ENCODE measurements at places on chromosomes 11 and 22.

DNA sequence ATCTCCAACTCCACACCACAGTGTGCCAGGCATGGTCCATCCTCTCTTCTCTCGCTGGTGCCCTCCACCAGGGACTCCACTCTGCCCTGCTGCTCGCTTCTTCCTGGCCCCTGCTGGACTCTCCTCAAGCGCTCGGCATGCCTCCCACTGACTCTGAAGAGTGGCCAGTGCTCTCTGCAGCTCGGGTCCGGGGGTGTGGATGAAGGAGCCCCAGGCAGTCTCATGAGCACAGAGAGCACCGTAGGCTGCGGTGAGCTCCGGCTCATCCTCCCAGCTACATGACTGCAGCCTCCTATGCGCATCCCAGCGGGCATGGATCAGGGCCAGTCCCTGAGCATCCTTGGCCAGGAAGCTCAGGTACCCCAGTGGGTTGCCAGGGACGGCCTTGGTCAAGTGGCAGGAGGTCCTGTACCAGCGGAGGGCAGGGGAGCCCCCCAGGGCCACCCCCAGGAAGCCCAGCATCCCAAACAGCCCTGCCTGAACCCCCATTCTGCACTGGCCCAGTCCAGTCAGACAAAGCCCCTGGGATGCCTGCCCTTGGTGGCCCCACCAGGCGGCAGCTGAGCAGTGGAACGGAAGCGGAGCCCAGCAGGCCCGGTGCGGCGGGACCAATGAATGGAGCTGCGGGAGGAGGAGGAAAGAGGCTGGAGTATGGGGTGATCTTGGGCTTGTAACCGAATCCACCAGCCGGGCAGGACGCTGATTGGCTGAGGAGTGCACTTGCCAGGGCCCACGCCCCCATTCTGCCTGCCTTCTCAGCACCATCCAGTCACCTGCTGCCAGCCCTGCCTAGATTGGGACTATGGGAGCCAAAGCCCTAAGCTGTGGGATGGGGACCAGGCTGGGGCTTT lies at the start of gene PLA2G3:
PLA2G3 (minus strand) TSS at position 643 of the 851 bp plus-strand sequence; CDS start at position 489, 154 bp downstream.
- no peak for DNase-seq

DNA sequence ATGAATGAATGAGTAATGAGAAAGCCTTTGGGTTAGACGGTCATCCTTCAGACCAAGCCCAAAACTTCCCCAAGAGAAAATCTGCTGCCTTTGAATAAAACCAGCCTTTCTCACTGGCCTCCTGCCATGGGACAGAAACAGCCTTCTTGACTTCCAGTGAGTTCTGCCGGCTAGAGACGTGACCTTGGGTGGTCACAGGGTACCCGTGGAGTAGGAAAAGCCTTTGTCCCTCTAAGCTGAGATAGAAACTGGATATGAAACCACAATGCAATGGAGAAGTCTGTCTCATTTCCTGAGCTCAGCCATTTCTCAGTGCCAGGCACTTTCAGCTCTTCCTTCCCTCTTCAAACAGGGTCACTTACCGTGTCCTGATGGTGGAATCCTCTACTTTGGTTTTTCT lies 21.2 kb upstream of the YWHAH start:
- DNase-seq = peak; percentile 75

GRCh38 chr11:31110830-31111229 lies 258.7 kb downstream of the DCDC1 start:
- DNase-seq = no peak

DNA sequence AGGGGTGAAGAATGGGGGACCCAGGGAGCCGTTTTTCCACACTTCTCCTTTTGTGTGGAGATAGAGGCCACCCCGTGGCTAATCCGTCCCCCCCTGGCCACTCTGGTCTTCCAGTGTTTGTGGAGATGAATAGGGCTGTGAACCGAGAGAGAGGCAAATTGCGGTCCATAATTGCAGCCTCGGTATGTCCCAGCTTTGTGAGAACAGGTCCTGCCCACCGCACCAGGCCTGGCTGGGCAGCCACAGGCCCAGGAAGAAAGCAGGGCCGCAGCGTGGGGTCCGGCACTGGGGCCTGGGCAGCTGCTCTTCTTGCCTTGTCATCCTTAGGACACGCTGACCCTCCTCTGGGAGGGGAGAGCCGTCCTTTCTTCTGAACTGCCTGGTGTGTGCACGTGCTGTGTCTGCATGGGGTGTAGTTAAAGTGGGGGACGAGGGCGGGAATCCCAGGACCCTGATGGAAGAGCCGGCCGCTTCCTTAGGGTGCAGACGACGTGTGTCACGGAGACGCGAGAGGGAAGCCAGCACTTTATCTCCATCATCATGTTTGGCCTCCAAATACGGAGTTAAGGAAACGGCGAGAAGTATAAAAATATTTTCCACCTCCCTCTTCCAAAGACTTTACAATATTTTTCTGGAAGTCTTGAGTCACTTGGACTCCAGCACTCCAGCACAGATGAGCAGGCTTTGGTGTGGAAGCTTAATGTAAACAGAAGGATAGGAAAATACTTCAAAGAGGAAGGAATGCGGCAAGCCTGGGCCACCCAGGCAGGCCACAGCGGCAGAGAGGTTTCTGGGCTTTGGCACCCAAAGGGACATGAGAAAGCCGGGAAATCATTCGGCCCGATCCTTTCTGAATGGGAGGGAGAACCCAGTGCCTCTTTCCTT lies 1248.4 kb downstream of the BRD1 start:
- DNase-seq = no peak

- DNase-seq = no peak
These were observed 69.0 kb upstream of the CRTAM start for GRCh38 chr11:122769126-122769780.

DNA sequence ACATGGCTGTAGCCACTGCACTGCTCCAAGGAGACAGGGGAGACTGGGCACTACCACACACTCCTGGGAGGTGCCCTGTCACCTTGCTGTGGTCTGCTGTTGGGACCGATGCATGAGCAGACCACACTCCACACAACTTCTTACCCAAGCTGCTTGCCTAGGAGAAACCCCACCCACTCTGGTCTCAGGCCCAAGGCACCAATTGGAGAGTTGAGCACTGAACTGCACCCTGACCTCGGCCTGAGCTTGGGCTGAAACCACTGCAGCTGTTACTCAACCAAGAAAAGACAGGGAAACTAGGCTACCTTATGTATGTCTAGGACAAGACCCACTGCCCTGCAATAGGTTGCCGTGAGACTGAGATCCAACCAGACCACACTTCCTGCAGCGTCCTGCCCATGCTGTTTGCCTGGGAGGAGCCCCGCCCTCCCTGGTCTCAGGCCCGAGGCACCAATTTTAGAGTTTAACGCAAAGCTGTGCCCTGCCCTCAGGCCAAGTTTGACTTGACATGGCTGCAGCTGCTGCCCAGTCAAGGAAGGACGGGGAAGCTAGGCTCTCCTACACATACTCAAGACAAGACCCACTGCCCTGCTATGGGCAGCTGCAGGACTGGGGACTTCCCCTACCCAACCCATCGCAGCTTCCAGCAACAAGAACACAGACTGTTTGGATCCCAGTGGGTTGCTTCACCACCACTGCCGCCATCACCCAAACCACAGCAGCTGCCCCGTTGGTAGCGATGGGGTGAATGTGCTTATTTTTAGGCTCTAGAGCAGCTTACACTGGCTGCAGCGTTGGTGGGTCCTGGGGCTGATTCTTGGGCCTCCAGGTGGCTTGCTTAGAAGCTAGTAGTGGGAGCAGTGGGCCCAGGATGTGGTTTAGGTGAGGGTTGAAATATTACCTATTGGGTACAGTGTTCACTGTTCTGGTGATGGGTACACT lies 66.8 kb downstream of the BRD1 start:
- DNase-seq = no peak

DNA sequence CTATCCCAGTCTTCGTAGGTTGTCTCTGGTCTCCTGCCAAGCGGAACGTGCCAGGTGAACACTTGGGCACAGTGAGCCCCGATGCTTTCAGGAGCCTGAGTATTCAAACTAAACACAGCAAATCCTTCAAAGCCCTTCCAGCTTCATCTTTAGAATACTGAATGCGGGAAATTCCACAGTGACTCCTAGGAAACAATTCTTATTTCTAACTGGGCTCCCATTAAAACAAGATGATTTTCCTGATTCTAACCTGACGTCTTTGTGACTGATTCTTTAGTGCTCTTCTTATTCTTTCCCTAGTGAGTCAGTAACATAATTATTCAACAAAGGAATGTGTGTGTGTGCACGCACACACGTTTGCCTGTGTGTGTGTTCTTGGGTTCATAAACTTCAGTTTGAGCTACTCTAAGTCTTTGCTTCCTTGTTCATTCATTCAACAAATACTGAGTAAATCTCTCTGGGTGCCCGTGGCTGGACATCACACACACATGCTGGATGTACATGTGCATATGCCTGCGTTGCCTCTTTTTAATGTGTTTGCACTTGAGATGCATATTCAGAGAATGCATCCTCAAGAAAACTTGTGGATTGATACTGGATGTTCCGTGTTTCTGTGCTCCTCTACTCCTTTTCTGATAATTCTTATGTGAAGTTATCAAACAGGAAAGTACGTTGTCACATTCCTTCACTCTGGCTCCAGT lies 134.5 kb downstream of the WNT7B start:
- no peak for DNase-seq

DNA sequence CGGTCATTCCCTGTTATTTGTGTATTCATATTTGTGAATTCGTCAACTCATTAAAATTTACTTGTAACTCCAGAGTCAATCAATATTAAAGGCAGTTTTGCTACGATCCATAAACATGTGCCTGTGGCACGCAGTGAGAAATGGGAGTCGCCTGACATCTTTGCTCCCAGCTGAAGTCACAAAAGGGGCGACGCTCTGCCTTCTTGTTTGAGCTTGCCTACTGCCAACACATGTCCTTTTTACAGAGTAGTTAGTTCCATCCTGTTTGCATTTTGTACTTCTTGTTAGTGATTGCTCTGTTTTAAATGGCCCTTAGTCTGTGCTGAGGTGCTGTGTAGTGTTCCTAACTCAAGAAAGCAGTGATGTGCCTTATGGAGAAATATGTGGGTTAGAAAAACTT lies 305.3 kb downstream of the ETS1 start:
- DNase-seq = no peak

- DNase-seq = no peak
These were observed 147.8 kb upstream of the ARHGAP20 start for GRCh38 chr11:110859998-110860397.

- no peak for DNase-seq
These were observed 561 bp downstream of the TRMT112 start for GRCh38 chr11:64316672-64317324.

DNA sequence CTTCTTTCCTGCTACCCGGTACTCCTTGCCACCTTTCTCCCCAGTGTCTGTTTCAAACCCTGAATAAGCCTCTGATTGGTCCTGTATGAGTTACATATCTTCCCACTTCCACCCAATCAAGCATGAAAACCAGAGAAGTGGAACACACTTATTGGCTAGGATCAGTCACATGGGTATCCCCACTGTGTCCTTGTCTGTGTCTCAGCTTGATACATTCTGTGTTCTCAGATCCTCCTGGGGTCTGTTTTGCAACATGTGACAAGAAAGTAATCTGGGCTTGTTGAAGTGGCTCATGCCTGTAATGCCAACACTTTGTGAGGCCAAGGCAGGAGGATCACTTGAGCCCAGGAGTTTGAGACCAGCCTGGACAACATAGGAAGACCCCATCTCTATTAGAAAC lies 23.9 kb downstream of the MCHR1 start:
- no peak for DNase-seq

DNA sequence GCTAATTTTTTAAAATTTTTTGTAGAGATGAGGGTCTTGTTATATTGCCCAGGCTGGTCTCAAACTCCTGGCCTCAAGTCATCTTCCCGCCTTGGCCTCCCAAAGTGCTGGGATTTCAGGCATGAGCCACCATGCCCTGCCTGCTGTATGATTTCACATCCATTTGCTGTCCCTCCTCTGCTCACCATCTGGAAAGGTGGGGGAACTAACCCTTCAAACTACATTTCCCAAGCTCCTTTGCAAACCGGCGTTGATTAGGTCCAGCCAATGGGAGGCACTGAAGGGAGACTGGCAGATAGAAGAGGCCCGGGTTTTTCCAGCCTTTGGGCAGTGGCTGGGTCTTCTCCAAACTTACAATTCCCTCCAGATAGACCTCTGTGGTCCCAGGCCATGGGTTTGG lies 19.3 kb downstream of the RFPL1 start:
- no peak for DNase-seq

All from sigmoid colon (tissue), 7 donors.